Amniotic stem cell (primary cell): ENCODE measurements at places on chromosomes 12 and 14.
A peak's percentile ranks its signal among the peaks of the same experiment; 100 is the strongest.

DNA sequence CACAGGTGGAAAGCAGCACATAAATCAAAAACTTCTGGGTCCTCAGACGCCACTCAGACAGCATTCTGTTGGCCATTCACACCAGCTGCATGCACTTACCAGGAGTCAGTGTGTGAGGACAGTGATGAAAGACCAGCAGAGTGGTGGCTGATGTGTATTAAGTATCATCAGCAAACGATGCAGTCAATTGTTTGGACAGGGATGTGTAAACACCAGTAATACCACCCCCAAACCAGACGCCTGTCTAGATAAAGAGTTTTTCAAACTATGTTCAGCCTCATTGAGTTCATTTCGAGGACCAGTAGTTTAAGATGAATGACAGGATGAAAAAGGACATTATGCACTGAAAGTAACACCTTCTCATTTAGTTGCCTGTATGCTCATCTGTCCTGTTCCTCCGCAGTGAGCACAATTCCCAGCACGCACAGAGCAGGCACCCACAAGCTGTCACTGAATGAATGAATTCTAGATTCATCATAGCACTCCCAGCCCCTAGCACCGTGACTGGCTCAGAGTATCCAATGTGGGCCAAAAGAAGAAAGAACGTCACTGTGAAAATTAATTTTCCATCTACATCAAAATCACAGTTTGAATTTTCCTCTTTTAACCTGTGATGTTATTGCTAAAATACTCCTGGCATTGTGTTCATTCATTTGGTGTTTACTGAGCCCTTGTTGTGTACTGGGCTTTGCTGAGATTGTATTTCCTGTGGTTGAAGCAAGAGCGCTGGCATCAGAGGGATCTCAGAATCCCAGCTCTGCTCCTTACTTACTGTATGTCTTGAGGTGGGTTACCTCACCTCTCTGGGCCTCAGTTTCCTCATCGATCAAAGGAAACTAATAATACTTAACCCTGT, 124.8 kb upstream of the NOS1 start:
- DNase-seq, result no peak

GRCh38 chr14:76931631-76932402, 96.7 kb downstream of the IRF2BPL start:
- no peak for DNase-seq

DNA sequence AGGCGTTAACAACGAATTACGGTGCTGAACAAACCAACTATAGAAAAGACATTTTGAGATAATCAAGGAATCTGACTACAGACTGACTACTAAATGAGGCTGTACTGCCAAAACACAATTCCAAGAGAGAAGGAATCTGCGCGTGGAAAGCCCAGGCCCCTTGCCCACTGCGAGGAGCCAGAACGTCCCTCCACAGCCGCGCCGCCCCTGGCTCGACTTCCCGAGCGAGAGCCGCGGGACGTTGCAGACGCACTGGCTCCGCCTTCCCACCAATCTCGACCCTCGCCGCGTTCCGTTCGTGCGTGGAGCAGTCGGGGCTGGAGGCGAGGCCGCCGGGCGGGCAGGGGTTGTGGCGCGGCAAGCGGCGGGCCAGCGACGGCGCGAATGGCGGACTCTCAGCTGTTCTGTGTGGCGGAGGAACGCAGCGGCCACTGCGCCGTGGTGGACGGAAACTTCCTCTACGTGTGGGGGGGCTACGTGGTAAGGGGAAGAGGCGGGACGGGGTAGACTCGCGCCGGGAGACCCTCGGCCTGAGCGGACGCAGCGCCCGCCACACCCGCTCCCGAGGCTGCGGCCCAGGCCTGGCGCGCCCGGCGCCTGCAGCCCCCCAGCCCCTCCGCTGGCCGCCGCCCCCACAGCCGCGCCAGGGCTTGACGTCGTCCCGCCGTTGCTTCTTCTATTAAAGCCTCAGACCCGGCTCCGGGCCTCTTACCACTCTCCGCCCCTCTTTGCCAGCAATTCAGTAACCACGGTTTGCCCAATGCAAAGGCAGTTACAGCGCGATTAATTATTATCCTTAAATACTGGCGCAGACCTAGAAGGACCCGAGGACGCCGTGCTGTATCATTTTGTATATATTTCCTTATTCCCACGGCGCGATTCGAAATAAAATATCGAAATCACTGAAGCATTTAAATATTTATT, at the start of gene KLHDC1:
KLHDC1 (plus strand) TSS at position 310 of the 924 bp plus-strand sequence; CDS start at position 385, 75 bp downstream.
- peak; percentile 59 for DNase-seq

GRCh38 chr12:50111395-50111692, 692 bp upstream of the COX14 start:
- no peak for DNase-seq

- DNase-seq, result no peak
Observed at GRCh38 chr14:55582746-55583145, 2.7 kb downstream of the KTN1 start.

GRCh38 chr12:6405963-6406362, 22.0 kb downstream of the LTBR start:
- DNase-seq, result no peak

GRCh38 chr14:101199028-101199770, 295.7 kb upstream of the RTL1 start:
- DNase-seq, result no peak

DNA sequence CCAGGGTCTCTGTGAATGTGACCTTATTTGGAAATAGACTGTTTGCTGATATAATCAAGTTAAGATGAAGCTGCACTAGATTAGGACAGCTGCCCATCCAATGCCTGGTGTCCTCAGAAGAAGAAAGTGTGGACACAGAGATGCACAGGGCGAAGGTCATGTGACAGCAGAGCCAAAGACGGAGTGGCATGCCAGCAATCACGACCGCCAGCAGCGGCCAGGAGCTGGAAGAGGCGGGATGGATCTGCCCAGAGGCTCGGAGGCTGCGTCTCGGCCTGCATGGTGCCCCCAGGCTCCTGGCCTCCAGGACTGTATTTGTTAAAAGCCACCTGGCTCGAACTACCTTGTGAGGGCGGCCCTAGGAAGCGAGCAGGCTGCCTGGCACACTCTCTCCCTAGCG, 76.5 kb downstream of the RFLNA start:
- no peak for DNase-seq

GRCh38 chr12:2287589-2287988, 234.8 kb downstream of the CACNA1C start:
- DNase-seq, result no peak

DNA sequence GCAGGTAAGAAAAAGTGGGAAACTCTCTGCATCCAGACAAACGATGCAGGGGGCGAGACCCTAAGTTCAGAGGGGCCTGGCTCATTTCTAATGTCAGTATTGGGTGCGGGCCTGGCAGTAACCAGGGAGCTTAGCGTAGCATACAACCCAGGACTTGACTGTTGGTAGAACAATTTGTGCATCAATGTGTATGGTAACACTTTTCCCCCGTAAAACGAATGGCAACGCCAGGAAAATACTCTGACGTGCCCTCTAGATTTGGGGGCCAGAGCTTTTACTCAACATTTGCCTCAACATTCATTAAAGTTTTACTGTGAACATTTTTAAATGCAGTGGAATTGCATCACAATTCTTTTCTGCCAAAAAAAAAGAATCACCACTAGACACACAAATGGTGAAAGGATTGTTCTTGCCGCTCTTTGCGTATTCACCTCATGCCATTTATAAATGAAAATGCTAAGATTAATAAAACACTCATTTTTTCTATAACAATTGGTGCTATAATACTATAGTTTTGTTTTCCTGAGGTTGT, 867 bp downstream of the RHOJ start:
- no peak for DNase-seq

- no peak for DNase-seq
Observed at GRCh38 chr12:24903329-24904088, 45.4 kb downstream of the BCAT1 start.

DNA sequence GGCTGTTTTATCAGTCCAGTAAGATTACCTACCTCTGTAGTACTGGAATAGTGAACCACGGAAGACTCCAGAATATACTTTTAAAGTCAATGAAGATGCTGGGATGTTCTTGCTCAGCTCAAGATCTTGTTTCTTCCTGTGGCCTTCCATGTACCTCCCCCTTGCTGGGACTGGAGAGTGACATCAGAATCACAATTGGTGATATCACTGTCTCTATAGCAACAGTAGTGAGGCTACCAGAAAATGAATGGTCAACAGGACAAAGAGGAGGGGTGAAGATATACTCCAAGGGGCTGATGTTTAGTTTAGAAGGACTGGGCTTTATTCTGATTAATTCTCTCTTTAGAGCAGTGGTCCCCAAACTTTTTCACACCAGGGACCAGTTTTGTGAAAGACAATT, 3.8 kb downstream of the AKAP3 start:
- DNase-seq, result no peak

DNA sequence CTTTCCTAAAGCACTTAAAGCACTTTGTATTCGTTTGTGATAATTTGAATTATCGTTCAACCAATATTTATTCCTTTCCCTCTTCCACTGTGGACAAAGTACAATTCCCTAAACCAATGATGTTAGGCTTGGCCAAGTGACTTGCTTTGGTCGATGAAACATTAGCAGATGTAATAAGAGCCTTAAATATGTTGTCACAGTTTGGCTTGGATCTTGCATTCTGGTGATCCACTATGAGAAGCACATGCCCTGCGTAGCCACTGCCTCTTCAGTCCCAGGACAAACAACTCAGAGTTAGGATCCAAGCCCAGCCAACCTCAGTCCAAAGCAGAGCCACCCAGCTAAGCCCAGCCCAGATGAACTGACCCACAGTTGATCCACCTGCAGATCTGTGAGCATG, 8.4 kb upstream of the C12orf75 start:
- DNase-seq, result peak; percentile 53

DNA sequence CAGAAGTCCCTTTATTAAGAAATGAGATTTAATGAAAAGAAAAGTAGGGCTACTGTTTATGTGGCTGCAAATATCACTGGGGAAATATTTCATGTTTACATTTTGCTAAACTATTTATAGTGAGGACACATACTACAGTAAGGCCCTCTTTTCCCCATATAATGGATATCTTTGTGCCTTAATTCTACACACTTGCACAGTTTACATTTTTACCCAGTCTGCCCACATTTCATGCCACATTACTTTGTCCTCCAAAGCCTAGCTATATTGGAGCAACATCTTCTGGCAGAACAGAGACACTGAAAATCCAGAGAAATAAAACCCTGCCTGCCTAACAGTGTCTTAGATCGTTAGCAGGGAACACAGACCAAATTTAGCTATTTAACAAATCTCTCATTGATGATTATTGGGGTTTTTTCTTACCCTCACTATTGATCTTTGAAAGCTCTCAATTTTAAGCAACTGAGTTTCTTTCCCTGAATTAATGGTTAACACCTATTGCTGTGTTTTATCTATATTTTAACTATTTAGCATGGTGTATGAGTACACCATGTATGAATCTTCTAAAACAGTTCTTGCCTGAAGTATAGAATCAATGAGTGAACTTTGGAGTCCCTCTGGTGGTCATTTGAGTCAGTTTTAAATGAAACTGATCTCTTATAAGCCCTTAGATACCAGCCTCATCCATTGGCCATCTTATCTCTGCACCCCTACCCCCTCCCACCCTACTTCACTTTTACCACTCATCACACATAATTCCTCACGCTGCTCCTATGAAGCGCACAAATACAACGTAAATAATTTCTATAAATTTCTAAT, 170.2 kb downstream of the BCAT1 start:
- peak; percentile 3 for DNase-seq

GRCh38 chr12:109130297-109131153, 14.1 kb downstream of the ACACB start:
- no peak for DNase-seq

- no peak for DNase-seq
Observed at GRCh38 chr12:112996501-112996900, 18.2 kb downstream of the OAS2 start.

DNA sequence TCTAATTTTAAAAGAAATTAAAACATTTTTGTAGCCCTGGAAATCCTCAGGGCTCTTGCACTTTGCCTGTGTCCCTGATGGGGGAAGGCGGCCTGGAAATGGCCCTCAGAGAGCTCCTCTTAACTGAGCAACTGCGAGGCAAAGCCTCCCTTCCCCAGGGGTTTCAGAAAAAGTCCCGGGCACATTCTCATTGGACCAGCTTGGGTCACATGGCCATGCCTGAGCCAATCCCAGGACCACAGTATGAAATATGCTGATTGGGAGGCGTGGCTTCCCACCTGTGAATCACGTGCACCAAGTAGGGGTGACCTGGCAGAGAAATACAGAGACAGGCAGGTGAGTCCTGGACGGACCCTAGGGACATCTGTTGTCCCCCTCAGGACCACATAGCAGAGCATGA, 90.4 kb upstream of the SFSWAP start:
- no peak for DNase-seq

GRCh38 chr14:39877577-39878190, 445.5 kb upstream of the FBXO33 start:
- DNase-seq, result no peak

DNA sequence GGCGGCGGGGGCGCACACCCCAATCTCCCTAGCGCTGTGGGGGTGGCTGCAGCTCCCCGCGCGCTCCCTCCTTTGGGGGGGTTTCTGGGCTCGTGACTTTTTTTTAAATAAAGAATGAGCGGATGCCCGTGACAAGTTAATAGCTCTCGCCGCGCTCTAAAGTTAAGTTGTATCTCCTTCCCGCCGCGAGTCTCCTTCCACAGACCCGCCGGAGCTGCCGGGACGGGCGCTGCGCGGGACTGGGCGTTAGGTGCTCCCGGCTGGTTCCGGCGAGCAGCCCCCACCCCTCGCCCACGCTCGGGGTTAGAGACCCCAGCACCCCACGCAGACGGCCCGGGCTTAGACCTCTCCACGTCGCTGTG, 82.6 kb upstream of the HMGA2 start:
- DNase-seq, result peak; percentile 31

DNA sequence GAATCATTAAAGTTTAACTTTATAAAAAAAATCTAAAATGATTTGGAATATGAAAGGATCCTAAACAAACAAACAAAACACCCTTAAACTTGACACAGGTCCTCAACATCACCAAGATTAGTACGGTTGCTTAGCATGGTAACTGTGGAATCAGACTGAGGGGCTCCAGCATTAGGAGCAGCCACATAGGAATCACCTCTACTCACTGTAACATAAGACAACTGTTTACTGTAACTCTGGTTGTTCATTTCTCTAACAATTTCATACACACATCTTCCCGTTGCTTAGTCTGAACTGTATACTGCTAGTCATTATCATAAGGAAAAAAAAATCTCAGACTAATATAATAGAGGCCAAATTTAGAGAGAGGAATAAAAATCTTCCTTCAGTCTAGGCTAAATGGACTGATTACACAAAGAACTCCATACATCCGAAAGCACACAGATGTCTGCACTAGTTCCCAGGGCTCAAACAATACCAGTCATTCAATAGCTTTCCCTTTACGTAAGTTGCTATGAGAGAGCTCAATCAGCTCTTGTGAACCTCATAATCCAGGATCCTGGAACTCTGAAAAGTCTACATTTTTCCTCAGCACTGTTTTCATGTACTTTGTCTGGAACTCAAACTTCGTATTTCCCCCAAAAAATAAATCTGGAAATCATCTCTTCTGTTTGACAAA, 26.0 kb downstream of the LRP6 start:
- DNase-seq, result no peak

- DNase-seq, result no peak
Observed at GRCh38 chr14:60125918-60126317, 34.2 kb downstream of the PCNX4 start.

- no peak for DNase-seq
Observed at GRCh38 chr14:76096257-76096656, 55.5 kb upstream of the GPATCH2L start.
